ENCODE measurements at places on chromosomes 5 and 9.

DNA sequence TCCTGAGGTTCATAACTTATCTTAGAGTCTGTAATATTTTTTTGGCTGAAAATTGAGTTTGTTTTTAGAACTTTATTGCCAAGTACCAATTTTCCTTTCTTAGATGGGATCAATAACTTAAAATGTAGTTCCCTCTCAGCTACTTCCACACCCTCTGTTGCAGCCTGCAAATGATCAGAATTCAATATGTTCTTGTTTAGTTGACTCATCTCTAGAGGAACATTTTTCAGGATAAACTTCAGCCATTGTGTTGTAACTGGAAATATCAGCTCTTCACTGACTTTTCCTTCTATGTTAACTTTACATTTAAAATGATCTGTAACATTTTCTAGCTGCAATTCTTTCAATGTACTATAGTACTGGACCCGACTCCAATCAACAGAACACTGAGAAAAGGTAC lies 115.7 kb downstream of the ESM1 start:
- DNase-seq = no peak

- DNase-seq = no peak
These were observed 469.0 kb downstream of the CDH9 start for GRCh38 chr5:26569241-26569928.

DNA sequence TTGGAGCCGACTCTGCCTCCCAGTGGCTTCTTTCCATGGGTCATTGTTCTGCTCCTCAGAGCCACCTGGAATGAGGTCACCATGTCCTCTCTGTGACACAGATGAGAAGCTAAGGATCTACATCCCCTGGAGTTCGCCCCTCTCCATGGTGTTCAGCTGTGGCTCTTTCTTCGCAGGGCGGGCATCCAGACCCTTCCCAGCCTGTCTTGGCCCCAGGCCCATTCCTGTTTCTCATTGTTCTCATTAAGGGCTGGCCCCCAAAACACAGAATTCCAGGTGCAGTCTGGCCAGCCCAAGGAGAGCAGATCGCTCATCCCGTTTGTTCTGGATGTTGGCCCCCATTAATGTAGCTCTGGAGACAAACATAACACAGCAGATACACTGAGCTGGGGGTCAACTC lies 66.4 kb upstream of the COL15A1 start:
- DNase-seq = no peak

DNA sequence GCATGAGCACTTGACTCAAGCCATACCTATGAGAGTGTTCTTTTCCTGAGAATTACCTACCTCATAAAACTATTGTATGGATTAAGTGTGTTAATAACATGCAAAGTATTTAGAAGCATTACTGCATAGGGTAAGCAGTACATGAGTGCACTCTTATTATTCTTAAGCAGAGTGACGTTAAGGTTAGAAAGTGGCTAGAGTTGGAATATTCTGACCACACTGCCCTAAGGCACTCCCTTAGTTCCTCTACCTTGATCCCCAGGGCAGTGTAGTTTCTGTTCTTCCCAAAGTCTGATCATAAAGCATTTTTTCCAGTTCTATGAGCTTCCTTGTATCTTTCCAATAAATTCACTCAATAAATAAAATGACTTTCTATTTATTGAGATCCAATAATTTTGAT lies 189.2 kb downstream of the PCSK1 start:
- no peak for DNase-seq

DNA sequence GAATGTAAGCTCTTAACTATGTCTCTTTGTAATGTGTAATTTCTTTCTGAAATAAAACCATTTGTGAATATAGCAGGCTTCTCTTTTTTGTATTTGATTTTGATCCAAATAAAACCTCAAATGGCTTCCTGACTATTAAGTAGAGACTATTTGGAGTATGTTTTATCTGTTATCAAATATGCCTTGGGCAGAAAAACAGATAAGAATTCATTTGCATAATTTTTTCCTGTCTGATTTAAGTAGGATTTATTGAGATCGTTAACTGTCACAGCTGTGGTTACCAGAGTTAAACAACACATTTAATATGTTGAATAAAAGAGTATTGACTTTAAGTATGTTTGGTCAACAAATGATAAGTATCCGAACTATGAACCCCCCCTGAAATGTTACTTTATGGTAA lies 104.9 kb downstream of the MELK start:
- DNase-seq = no peak

DNA sequence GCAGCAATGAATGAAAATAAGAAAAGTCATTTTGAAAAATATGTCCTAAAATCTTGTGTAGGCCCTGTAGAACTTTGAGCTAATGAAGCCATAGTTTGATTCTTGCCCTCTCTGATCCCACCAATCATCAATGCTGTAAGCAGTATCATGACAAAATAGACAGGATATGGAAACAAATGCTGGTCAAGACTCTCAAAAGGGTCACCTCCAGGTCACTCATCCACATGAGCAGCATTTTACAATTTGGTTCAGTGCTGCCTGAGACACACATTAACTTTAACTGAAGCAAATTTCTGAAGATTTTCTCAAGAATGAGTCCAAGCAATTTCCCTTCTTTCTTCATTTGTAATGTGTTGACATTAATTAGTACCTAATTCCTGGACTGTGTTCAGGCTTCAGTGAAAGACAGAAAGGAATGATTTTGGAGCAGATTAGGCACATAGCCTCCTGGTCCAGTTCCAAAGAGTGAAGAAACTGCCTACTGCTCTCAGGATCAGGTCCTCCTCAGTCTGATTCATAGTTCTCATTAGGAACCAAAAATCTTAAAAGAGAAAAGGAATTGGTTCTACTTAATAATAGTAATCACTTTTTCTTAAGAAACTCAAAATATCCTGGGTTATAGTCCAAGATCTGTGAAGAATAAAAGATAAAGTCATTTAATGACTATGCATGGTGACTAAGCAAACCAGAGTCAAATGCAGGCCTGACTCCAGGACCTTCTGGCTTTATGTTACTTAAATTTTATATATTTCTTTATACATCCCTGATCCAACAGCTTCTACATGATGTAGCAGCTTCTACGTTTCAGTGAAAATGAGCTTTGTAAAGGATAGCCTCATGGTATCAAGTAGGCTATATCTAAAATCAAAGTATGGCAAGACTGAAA lies 192.1 kb upstream of the RGMB start:
- no peak for DNase-seq

DNA sequence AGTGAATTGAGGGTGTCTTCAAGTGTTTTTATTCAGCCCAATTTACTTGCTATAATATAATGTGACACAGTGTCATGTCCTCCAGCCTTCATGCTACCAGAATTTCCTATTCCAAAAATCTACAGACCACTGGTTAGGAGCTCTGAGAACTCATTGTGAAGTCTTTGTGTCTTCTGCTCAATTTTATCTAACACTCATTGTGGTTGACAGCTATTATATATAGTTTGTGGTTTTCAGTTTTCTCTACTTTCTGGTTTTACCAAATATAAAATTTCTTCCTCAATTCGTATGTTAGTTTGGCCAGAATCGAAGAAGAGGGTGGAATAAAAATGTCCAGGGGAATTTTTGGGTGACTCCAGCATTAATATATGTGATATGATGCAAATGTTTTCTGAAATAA lies 509.3 kb upstream of the NUDT12 start:
- no peak for DNase-seq

DNA sequence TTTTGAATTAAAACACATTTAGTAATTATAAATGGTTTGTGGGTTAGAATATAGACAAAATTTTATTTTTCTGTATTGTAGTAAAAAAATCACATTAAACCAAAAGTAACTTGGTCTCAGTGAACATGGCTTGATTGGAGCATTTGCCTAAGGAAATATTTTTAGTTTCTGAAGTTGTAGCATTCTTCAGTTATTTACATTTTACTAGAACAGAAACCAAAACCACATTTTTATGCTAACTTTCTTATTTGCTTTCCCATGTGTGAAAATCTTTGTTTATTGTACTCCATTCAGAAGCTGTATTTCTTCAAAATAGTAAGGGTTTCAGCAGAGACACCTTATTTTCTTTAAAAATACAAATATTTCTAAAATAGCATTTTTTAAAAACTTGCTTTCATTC lies 129.9 kb downstream of the SGCD start:
- DNase-seq = no peak

- no peak for DNase-seq
These were observed 71.6 kb upstream of the XPA start for GRCh38 chr9:97768746-97769145.

GRCh38 chr9:242461-243080 lies 27.9 kb downstream of the DOCK8 start:
- no peak for DNase-seq

GRCh38 chr9:32986971-32987370 lies 14.5 kb downstream of the APTX start:
- DNase-seq = no peak

DNA sequence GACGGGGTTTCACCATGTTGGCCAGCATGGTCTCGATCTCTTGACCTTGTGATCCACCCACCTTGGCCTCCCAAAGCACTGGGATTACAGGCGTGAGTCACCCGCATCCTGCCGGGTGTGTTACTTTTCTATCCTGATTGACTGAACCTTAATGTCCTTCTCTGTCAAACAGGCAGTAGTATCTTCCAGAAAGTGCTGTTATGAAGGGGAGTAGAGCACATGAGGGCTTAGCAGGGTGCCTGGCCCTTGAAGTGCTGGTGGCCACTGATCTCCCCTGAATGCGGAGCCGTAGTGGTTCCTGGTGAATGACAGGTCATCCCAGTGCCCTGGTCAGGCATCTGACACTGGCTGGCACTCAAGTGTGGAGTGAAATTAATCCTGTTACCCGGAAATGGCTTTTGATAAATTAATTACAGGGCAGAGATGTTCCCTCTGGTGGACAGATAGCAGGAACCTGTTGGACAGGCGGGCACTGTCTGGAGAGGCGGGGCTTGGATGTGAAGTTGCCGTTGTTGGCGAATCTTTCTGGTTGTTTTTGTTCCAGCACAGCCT lies 28.4 kb downstream of the PRRC2B start:
- no peak for DNase-seq
